ENCODE measurements at places on chromosomes 12 and 14.

DNA sequence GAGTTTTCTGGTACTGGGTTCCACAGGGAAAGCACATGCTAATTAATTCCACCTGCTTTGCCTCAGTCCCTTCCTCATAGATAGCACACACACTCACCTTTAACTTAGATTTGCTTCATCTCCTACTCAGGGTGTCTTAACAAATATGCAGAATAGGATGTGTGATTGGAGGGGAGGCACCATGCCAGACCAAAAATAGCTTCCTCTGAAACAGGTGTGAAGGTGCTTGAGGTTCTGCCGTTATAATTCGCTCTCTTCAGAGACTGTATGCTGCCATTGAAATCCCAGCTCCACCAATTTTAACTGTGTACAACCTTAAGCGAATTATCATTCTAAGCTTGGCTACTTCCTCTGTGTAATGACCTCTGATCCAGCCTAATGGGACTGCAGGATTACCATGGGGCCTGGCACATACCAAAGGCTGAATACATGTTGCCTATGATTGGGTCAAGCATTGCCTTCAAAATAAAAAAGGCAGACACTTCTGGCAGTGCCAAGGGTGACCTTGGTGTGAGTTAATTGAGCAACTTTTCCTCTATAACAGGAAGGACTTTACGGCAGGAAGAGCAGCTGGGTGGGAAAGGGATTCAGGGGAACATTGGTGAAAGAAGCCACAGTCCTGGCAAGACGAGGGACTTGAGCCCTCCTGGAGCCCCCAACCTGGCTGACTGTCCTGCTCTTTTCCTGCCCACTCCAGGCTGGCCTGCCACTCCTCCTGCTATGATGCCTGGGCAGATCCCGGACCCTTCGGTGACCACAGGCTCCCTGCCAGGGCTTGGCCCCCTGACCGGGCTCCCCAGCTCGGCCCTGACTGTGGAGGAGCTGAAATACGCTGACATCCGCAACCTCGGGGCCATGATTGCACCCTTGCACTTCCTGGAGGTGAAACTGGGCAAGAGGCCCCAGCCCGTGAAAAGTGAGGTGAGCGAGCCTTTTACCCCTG, 9.7 kb downstream of the JDP2 start:
- DNase-seq, result no peak

GRCh38 chr14:34036319-34036766, 85.5 kb upstream of the EGLN3 start:
- no peak for DNase-seq

DNA sequence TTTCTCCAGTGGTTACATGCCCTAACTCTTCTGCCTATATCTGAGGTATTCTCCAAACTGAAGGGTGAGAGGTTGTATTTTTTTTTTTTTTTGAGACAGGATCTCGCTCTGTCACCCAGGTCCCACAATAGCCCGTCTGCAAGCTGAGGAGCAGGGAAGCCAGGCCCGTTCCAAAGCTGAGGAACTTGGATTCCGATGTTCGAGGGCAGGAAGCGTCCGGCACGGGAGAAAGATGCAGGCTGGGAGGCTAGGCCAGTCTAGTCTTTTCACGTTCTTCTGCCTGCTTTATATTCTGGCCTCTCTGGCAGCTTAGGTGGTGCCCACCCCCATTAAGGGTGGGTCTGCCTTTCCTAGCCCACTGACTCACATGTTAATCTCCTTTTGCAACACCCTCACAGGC, 67.0 kb upstream of the DYNC1H1 start:
- DNase-seq, result no peak

DNA sequence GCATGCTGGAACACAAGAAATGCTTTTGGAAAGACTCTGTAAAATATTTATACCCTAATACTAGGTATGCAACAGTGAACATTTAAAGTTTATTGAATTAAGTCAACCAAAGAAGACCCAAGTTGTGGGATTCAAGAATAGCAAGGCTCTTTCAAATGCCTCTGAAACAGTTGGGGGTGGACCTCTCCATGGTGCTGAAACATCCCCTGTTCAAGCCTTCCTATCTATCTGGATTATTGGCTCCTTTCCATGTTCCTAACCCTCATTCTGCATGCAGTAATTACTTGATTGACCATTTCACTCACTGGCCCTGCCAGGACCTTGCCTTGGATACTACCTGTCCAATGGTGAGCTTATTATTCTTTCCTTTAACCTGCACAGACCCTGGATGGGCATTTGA, 349.7 kb downstream of the NRXN3 start:
- DNase-seq, result no peak

DNA sequence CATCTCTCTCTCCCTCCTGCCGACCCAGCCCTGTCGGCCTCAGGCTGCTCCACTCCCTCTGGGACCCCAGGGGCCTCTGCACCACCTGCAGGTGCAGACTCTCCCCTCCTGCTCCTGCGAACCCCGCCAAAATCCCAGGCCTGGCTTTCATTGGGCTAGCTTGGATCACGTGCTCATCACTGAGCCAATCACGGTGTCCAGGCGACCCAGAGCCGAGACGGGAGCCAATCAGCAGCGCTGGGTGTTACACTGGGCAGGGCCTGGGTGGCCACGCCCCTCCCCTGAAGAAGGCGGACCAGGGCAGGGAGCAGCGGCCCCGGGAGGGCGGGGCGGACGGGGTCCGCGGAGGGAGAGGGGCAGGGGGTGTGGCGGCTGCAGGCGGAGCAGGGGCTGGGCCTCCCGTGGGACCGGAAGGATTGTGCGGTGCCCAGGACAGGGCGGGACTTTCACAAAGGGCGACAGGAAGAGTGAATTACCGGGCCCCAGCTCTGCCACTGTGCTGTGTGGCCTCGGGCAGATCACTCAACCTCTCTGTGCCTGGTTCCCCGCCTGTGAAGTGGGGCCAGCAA, 66.6 kb upstream of the FBRSL1 start:
- no peak for DNase-seq

- DNase-seq, result no peak
Measured at GRCh38 chr12:3295646-3296408, 195.2 kb upstream of the PRMT8 start.

DNA sequence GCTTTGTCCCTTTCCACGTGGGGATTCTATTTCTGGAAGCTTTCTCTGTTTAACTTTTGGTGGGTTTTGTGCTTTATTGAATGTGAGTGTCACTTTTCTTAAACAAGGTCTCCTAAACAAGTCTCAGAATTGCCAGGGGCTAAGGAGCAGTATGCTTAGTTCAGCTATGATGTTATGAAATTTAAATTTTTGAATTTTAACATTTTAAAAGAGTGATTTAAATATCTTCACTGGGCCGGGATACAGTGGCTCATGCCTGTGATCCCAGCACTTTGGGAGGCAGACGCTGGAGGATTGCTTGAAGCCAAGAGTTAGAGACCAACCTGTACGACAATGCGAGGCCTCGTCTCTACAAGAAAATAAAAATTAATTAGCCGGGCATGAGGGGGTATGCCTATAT, 276.2 kb downstream of the ERC1 start:
- no peak for DNase-seq

GRCh38 chr14:104230946-104231345, 92.6 kb downstream of the KIF26A start:
- DNase-seq, result no peak

DNA sequence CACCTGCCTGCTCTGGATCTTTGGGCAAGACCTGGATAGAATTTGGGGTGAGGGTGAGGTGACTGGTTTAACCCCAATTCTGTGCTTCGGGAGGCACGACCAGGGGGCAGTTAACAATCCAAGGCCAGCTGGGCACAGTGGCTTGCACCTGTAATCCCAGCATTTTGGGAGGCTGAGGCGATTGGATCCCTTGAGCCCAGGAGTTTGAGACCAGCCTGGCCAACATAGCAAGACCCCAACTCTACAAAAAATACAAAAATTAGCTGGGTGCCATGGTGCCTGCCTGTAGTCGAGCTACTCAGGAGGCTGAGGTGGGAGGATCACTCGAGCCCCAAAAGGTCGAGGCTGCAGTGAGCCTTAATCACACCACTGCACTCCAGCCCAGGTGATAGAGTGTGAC, 38.2 kb downstream of the HRK start:
- no peak for DNase-seq

DNA sequence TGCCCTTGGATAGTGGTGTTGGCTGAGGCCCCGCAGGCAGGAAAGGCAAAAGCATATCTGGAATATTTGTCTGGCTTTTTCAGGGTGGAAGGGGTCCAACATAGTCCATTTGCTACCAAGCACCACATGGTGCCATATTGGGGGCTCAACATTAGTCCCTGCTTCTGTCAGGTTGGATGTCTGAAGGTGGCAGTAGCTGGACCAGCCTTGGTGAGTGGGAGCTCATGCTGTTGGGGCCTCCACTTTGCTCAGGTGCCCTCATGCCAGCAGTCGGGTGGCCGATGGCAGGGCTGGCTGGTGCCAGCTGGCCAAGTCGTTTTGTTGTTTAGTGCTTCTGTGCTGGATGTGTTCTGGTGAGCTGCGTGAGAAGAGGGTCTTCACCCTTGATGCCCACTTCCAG, 135.3 kb downstream of the PAPOLA start:
- no peak for DNase-seq

GRCh38 chr12:132373901-132374611, 44.7 kb upstream of the GALNT9 start:
- DNase-seq, result no peak

DNA sequence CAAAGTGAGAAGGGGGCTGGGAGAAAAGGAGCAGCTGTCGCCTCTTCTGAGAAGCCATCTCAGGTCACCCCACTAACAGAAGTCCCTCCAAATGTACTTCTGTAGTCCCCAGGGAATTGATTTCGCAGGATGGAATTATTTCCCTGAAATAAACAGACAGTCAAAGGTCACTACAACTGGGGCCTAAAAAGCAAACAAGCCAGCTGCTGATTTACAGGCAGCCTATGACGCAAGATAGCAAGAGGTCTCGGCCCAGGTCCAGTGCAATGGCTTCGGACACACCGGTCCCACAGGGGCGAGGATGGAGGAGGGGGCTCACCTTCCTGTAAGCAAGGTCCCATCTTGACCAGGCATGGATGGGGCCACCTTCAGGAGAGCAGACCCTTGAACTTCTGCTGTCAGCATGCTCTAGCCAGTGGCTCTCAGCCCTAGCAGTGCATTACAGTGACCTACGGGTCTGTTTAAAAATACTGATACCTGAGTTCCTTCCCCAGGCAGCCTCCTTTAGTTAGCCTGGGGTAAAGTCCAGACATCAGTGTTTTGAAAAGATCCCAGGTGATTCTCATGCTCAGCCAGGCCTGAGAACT, 18.1 kb downstream of the NUAK1 start:
- DNase-seq, result no peak

DNA sequence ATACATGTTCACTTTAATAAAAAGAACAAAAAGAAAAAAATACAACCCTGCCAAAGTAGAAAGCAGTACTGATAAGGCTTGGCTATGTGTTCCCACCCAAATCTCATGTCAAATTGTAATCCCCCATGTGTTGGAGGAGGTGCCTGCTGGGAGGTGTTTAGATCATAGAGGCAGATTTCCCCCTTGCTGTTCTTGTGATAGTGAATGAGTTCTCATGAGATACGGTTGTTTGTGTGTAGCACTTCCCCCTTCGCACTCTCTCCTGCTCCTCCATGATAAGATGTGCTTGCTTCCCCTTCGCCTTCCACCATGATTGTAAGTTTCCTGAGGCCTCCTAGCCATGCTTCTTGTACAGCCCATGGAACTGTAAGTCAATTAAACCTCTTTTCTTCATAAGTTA, 59.9 kb downstream of the USP15 start:
- no peak for DNase-seq

- DNase-seq, result no peak
Measured at GRCh38 chr14:22433069-22433468, 156.0 kb downstream of the DAD1 start.

DNA sequence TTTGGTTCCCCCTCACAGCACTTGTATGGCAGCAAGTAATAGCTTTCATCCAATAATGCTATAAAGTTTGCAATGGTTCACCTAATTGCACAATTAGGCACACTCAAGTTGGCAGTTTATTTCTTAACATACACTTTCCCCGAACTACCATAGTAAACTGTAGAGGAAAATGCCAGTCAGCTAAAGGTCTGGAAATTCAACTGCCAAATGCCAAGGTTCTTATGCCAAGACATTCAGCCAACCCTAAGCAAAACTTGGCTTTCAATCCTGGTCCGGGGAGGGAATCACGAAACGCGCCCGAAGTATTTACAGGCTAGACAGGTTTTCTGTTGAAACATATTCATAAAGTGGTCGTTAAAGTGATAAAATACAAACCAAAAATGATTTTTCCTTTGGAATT, 1512.4 kb upstream of the FLRT2 start:
- no peak for DNase-seq

DNA sequence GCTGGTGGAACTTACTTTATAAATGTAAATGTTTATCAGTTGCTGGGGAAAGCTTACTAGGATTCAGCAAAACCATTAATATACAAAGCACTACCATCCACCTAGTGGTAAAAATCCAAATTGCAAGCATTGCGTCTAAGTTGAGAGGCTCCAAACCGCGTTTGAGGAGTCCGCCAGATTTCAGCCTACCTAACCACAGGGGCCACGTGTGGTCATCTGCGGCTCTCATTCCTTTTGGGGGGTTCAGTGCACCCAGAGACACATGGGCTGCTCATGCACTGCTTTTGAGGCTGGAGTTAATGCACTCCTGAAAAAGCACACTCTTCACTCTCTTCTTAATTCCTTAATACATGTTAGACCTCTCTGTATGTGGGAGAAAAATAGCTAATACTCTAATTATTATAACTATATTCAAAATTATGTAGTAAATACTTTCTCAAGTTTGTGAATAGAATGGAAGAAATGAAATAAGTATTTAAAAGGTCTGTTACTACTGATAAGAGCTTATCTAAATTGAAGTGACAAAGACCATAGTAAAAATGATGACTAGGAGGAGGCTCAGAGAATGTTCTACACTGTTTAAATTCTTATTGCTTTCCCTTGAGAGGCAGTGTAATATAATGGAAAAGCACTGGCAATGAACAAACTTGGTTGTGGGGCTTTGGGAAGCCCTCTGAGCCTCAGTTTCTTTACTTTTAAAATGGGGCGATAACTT, 41.4 kb upstream of the MANSC4 start:
- DNase-seq, result peak; percentile 66

GRCh38 chr14:88470542-88471440, 84.0 kb downstream of the PTPN21 start:
- no peak for DNase-seq

- DNase-seq, result no peak
Measured at GRCh38 chr14:35234012-35234805, 58.0 kb upstream of the PSMA6 start.

DNA sequence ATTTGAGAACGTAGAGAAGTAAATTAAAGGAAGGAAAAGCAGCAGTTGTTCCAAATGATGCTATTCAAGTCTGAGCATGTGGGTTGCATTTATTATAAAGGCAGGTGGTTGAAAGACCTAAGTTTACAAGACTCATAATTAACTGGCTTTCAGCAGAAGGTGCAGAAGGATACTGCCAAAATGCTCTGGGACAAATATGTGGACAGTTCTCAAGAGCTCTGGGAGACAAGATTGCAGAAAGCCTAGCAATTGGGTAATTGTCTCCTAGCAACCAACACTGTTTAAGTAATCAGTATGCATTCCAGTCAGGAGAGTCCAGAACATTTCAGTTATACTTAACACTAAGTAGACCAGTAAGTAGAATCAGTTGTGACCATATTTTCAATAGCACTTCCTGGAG, 131.5 kb downstream of the GPR135 start:
- DNase-seq, result no peak

- DNase-seq, result peak; percentile 46
Measured at GRCh38 chr12:13000616-13000924, 505 bp upstream of the HEBP1 start.

Measured in NCI-H1092 (cell line).